IMR-90 (cell line): ENCODE measurements at places on chromosomes 5 and 9. TPM values are rescaled to one million over a fixed set of nuclear protein-coding genes. Genes with fewer than 3 reads are reported as not detected.
A peak's percentile ranks its signal among the peaks of the same experiment; 100 is the strongest.

- DNase-seq, result no peak
Measured at GRCh38 chr5:80492741-80493140, 4.8 kb downstream of the FAM151B start.

DNA sequence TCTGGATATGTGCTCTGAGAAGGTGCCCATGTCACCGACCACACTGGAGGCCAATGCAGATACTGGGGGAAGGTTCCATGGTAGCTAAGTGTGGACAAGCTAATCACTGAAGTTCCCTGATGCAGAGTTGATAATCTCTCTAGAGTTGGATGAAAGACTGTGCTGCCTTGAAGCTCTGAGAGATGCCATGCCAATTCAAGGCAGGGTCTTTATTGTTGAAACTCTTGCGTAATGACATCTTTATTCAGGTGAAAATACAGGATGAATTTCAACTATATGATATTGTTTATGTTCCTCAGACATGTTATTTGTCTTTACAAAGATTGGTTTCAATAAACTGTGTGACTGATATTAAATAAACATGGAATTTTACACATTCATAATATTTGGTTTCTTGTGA is 167.6 kb upstream of the TMEM161B start:
- no peak for DNase-seq

GRCh38 chr5:31711935-31712592 is 73.1 kb downstream of the PDZD2 start:
- no peak for DNase-seq

DNA sequence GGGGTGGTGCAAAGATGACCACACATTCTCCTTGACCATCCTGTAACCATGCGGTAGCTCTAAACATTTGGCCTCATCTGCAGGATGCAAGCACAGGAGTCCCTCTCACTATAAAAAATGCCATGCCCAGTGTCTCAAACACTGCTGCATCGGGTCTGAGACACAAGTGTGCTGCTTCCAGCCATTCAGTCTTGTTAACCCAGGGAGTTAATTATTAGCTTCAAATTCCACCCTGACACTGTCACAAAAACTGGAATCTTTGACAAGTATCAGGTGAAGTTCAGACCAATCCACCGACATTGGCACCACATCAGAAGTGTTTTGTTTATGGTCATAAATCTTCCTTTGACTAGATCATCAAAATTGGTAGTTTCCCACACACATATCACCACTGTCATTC is 119.1 kb upstream of the RASEF start:
- DNase-seq, result no peak

DNA sequence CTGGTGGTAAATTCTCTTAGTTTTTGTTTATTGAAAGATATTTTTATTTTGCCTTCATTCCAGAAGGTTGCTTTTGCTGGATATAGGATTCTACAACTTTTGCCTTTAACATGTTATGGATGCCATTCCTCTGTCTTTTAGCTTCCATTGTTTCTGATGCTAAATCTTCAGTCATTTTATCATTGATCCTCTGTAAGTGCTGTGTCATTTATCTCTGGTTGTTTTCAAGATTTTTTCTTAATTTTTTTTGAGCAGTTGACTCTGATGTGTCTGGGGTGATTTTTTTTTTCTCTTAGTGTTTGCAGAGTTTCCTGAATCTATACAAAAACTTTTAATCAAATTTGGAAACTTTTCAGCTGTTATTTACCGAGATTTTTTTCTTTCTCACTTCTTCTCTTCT is 6.4 kb downstream of the CARD6 start:
- no peak for DNase-seq

- DNase-seq, result no peak
Measured at GRCh38 chr9:94655739-94656138, 16.4 kb upstream of the FBP1 start.

- DNase-seq, result peak; percentile 72
Measured at GRCh38 chr5:59709846-59710245, 183.7 kb downstream of the PDE4D start.

- no peak for DNase-seq
Measured at GRCh38 chr5:138523406-138523805, 19.6 kb downstream of the ETF1 start.

DNA sequence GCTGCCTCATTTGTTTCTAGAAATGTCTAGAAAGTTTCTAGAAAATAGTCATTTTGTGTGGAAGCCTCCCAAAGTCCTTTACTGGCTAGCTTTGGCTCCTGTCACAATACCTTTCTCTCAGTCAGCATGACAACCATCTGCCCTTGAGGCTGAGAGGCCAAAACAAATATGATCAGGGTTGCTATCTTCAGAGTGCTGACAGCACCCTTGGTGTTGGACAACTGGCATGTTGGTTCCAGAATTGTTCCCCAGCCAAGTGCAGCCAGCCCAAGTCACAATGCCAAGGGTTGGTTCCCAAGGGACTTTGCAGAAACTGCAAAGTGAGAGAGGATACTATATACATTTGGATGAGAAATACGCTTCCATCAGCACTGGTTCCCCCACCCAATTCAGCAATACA is 140.9 kb upstream of the GAS1 start:
- no peak for DNase-seq

GRCh38 chr5:152511120-152511519 is 106.0 kb upstream of the NMUR2 start:
- DNase-seq, result no peak

GRCh38 chr9:82820186-82820585 is 242.8 kb downstream of the RASEF start:
- DNase-seq, result no peak

DNA sequence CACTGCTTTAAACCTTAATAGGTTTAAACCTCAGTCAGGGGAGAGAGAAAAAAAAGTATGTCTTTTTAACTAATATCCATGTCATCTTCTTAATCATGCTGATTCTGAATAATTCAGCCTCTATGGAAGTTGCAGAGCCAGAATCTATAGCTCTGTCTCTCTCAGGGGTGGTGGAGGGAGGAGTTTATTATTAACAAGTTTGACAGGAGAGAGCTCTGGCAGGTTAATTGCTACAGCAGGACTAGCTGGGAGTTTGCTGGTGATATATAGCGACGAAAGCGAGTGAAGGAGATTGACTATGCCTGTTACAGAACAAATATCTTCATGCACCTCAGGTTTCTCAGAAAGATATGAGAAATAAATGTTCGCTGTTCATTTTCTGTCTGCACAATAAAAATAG is 586.4 kb downstream of the TLE4 start:
- DNase-seq, result no peak

DNA sequence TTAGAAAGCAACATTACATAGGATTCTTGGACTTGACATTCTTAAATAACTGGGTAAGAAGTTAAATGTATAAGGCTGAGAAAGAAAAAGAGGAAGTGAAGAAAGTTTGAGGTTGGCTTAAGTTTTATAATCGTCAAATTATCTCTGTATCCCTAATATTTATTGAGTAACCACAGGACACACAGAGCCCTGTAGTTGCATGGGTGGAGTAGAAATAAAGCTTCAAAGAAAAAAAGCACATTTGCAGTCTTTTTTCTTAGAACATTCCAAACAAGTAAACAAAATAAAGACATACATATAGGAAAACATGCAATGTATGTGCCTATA is 137.0 kb downstream of the CCDC192 start:
- no peak for DNase-seq

DNA sequence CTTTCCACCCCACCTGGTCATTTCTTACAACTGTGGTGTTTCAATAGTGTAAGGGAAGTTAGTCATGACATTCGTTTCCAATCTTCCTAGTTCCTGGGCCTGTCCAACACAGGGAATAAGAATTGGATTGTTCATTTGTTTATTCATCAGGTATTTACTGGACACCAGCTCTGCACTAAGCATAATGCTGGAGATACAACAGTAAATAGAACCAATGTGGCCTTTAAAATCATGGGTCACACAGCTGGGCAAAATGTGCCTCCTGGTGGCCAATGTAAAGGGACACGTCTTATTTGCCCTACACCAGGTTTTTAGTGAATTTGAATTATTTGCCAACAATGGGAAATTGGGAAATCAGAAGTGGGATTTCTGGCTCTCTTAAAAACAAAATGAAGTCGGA is 10.4 kb downstream of the ABLIM3 start:
- DNase-seq, result peak; percentile 42

GRCh38 chr9:94018628-94019027 is 63.5 kb upstream of the BARX1 start:
- DNase-seq, result peak; percentile 79

DNA sequence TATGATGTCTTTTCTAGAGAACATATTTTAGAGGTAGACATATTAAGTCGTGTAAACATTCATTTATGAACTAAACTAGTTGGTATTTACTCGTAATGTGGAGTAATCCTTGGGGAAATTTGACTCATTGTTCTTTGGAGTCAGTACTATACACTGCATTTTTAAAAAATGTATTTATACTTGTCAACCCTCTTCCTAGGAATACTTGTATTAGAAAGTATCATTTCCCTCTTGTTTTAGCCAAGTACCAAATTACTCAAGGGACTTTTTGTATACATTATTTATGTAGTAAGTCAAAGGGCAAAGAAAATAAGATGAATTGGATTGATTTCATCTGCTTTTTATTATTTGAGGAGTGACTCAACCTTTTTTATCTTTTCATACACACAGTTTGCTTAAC is 248.1 kb upstream of the IZUMO3 start:
- DNase-seq, result no peak

ANKRD34B gene
- not detected in 2 replicates for polyA plus RNA-seq

TMEM215 gene
- polyA plus RNA-seq, result not detected in 2 replicates

DNA sequence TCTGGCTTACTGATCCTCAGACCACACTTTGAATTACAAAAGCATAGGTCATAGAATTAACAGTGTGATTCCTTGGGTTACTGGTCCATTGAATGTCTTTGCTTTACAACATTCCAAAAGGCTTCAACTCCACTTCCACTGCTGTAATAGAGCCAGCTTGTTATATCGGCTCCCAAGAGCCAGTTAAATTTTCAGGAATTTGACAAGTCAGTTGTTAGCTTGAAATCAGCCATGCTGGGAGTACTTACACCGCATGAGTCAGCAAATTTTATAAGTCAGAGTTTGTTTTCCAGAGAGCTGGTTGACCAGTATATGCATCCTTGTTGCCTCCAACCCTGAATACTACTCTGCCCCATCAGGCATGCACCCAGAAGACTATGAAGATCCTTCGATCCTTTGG is 73.1 kb downstream of the FOXB2 start:
- DNase-seq, result no peak

GRCh38 chr9:84970432-84970831 is 300.9 kb downstream of the NTRK2 start:
- DNase-seq, result no peak

- DNase-seq, result peak; percentile 46
Measured at GRCh38 chr9:18568973-18569372, 95.0 kb downstream of the ADAMTSL1 start.

- DNase-seq, result no peak
Measured at GRCh38 chr5:10566543-10567068, 2.7 kb downstream of the ANKRD33B start.

GRCh38 chr9:109098171-109098959 is 21.4 kb downstream of the TMEM245 start:
- DNase-seq, result peak; percentile 65

SPATA9 gene
- polyA plus RNA-seq, result 0.66 and 0.86 TPM in 2 replicates

DNA sequence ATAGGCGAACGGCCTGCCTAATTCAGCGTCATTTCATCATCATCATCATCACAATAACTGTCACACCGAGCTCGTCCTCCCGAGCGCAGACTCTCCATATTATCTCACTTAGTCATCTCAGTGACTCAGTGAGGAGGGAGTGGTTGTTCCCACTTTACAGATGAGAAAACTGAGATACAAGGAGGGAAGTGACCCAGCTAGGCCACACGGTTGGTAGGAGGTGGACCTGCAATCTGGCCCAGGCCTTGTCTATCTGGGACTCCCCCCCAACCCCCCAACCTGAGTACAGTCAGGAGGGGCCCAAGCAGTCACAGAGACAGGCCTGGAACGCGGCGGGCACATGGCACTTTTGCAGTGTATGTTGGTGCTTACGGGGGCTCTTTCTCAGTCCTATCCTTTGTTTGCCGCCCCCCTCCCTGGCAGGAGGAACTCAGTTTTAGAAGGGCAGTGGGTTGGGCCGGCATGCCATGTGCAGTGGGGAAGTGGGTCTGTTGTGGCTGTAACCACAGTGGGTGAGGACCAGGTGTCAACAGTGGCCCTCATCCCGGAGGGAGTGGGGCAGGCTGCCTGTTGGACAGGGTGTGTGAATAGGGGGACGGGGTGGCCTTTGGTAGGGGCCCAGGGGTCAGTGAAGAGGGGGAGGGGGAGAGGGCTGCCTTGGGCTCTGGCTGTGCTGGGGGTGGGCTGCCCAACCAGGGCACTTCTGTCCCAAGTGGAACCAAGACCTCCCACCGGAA is 1.7 kb upstream of the RXRA start:
- DNase-seq, result peak; percentile 35

DNA sequence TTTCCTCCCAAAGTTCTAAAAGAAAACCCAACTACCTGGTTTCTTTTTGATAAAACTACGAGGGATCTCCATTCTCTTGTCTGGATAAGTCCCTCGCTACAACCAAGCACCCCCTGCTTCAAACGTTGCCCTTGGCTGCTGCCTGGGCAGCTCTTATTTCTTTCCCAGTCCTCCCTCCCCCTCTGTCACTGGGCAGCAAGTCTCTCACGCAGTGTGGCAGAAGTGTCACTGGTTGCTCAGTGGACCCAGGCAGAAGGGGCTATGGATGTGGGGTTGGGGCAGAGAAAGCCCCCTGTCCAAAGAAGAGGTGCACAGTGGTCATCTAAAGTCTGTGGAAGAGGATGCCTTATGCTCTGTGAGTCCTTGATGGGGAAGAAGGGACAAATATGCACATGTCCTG is 7.2 kb upstream of the SMIM32 start:
- no peak for DNase-seq
